Ovary (tissue), 10 donors: ENCODE measurements at places on chromosomes 4 and X. TPM values are rescaled to one million over a fixed set of nuclear protein-coding genes. Genes with fewer than 3 reads are reported as not detected.

Gene FGB
- total RNA-seq: 5.0 TPM

DNA sequence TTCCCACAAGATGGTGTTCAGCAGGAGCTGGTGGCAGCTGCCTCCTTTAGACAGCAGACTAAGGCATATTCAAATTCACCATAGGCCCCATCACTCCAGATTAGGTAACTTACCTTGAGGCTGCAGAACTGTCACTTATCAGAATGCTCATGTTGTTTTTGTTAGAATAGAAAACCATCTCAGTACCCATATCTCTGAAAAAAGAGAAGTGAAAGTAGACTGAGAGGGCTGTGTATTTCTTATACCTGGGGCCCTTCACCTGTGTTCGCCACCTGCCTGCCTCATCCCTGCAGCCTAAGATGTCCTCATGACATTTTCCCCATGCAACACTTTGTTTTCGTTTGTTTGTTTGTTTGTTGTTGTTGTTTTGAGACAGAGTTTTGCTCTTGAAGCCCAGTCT, 32.9 kb upstream of the SPRY1 start:
- H3K4me1 ChIP-seq: peaks cover 2% of the 10 kb centered on the region
- H3K27me3 ChIP-seq: no peaks in the 10 kb centered on the region
- no peak overlapping the region for H3K27ac ChIP-seq
- H3K36me3 ChIP-seq: no peaks in the 10 kb centered on the region
- H3K4me3 ChIP-seq: no peak overlapping the region

- no peaks in the 10 kb centered on the region for H3K27me3 ChIP-seq
- no peak overlapping the region for H3K4me3 ChIP-seq
- H3K36me3 ChIP-seq: no peaks in the 10 kb centered on the region
- no peak for DNase-seq
- H3K4me1 ChIP-seq: no peaks in the 10 kb centered on the region
Measured at GRCh38 chr4:55033296-55033695, 92.1 kb downstream of the KDR start.

DNA sequence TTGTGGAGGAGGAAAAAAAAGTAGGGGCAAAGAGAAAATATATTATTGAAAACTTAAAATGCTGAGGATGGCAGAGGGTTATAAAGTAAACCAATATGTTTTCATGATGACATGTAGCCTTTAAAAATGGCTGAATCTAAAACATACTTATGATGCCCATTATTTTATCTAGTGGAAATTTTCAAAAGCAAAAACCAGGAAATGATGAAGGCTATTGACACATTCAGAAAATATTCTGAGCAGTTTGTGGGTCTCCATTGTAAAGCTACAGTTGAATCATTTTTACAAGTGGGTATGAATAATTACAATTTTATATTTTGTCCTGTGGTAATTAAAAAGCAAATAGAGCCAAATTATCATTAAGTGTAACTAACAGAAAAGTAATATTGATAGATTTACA, 10.7 kb downstream of the PLS3 start:
- no peak overlapping the region for H3K4me3 ChIP-seq
- no peaks in the 10 kb centered on the region for H3K36me3 ChIP-seq
- H3K4me1 ChIP-seq: no peaks in the 10 kb centered on the region
- no peaks in the 10 kb centered on the region for H3K27me3 ChIP-seq
- H3K27ac ChIP-seq: no peak overlapping the region
